Activated CD4-positive, alpha-beta T cell treated with anti-CD3 and anti-CD28 coated beads for 1 hour (primary cell): ENCODE measurements at places on chromosomes 4 and X.

GRCh38 chr4:151940926-151941617 is 180.3 kb upstream of the GATB start:
- no peak for DNase-seq

DNA sequence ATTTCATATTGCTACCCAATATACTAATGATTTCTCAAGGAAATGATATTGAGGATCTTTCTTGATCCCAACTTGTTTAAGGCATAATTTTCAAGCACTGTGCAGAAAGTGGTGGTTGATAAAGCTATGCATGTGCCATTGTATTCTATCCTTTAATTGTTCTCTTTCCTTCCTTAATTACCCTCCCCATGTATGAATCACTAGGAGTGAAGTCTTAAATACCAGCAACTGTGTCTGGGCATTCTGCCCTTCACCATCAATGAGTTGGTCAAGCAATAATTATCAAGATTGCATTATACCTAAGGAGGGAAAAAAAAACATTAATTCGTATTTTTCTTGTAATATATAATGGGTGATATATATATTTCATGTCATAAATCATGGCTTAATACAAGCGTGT is 111.8 kb upstream of the FRMPD4 start:
- no peak for DNase-seq

- DNase-seq: no peak
Measured at GRCh38 chrX:130413415-130413814, 11.6 kb downstream of the RBMX2 start.

DNA sequence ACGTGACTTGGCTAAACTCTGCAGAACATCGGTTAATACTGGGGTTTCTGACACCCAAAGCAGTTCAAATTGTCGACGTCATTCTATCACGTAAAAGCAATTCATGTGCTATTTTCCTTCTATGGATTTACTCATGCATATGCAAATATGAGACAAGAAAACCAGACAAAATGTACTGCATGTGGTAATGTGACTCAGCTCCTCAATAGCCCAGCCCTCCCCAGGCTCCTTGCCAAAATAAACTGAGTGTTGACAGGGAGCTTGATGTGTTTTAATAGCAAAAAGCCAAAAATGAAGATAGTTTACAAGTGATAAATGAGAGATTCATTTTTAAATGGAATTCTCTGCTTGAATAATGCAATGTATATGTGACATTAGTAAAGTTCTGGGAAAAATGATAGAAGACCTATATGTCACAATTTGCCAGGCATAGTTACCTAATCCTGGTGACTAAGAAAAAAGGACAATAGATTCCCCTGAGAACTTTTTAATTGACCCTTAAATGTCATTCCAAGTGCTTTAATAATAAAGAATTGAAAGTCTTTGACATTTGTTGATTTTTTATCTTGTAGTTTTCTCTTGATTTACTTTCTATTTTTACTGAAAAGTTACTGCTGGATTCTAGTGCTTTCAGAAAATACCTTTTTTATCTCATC is 1700.6 kb upstream of the TENM3 start:
- DNase-seq: no peak

DNA sequence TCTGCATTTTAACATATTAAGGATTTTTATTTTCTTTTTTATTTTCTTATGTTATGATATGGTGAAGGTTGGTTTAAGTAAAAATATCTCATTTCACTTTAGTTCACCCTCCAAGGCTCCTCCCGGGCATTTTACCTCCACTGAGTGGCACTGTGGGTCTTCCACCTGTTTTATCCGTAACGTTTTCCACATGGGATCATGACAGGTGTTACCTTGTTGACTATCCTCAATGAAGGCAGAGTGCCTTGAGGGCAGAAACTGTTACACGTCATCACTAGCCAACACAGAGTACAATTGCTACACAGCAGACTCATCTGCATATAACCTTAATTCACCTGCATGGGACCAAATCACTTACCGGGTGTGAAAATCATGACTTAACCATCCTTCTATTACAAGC is 105.8 kb downstream of the GEMIN8 start:
- no peak for DNase-seq

DNA sequence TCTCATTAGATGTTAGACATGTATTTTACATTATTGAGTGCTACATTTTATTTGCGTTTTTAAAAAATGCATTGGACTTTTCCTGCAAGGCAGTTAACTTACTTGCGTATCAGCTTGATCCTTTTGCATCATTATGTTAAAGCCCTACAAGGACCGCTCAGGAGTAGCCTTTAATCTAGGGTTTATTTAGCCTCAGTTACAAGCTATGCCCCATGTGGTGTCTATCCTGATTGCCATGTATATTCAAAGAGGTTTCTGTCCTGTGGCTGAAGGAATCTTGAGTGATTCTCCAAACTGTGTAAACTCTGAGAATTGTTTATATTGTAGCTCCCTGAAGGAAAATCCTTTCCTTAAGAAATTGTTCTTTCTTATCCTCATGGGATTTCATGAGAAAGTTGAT is 821.8 kb upstream of the AGA start:
- no peak for DNase-seq

- no peak for DNase-seq
Measured at GRCh38 chr4:118772081-118772766, 63.7 kb downstream of the SEC24D start.

- DNase-seq: no peak
Measured at GRCh38 chr4:107991945-107992630, 2.4 kb downstream of the HADH start.

DNA sequence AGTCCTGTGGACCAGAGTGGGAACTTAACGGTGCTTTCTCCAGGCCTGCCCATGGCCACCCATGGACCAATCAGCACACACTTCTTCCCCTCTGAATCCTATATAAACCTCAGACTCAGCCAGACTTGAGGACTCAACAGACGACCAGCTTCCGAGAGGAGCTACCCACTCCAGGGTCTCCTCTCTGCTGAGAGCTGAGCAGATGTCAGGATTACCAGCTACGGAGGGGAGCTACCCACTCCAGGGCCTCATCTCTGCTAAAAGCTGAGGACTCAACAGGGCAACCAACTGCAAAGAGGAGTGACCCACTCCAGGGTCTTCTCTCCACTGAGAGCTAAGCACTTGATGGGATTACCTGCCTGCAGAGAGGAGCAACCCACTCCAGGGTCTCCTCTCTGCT is 80.0 kb upstream of the DDX60 start:
- no peak for DNase-seq

- no peak for DNase-seq
Measured at GRCh38 chr4:150123796-150124677, 45.8 kb downstream of the DCLK2 start.
